ENCODE measurements at places on chromosomes 7 and 10.

GRCh38 chr7:24740871-24741270, 16.4 kb downstream of the GSDME start:
- DNase-seq = no peak

GRCh38 chr7:53209129-53209528, 173.7 kb downstream of the POM121L12 start:
- no peak for DNase-seq

GRCh38 chr7:114130866-114131265, 212.1 kb upstream of the PPP1R3A start:
- DNase-seq = no peak

DNA sequence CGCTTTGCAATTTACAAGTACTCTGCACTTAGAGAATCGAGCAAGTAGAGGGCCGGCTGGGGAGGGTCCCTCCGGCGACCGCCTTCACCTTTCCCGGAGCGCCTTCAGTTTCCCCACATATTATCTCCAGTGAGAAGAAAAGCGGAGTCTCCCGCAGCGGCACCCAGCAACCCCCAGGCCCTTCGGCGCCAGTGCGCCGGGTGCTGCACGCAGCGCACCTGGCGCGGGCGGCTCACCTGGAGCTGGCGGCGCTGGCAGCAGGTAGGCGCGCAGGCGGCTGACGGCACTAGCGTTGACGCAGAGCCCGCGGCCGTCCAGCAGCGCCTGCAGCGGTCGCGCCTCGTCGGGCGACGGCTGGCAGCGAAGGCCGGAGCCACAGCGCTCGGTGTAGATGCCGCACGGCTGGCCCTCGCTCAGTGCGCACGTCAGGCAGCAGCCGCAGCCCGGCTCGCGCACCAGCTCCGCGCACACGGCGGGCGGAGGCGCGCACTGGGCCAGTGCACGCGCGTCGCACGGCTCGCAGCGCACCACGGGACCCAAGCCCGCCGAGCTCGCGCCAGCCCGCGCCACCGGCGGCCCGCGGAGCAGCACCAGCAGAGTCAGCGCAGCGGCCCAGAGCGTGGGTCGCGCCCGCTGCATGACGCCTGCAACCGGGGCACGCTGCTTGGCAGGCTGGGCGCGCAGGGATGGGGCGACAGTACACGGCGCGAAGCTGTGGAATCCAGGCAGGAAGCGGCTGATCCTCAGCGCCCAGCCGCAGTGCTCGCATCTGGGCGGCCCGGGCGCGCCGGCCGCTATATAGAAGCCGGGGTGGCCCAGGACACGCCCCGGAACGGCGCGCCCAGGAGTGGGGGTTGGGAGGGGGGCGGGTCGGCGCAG, at the start of gene IGFBP3:
Gene IGFBP3 (minus strand): TSS at position 771 of the 879 bp plus-strand sequence. CDS start 132 bp downstream, at position 639.
- no peak for DNase-seq

DNA sequence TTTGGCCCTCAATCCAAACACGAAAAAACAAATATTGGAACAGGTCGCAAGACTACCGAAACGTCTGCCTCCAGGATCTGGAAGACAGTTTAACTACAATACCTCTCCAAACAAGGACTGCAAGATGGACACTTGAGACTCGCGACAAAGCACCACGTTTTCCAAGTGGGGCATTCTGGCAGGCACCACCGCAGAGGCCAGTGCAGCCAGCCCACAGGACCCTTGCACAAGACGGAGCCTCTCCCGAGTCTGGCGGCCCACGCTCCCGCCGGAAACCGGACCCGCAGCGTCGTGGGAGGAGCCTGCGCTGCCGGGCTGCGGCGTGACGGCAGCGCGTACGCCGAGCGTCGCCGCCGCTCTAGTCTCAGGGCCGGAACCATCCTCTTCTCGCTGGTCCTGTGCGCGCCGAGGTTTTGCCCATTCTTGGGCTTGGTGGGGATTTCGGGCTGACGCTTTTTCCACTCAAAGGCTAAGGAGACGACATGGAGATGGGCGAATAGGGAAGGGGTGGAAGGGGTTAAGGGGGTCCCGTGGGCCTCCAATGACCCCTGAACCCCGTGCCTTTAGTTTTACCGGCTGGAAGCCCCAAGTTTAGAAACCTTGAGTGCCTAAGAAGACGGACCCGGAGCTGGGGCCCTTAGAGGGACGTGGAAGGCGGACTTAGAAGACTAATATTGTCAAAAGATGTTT, at the start of gene ORC5:
Gene ORC5 (minus strand): TSS at position 283 of the 690 bp plus-strand sequence. CDS start 109 bp downstream, at position 174.
- no peak for DNase-seq

GRCh38 chr7:82331234-82331633, 112.3 kb downstream of the CACNA2D1 start:
- peak; percentile 52 for DNase-seq

- DNase-seq = no peak
Measured at GRCh38 chr10:111275091-111275490, 198.3 kb downstream of the ADRA2A start.

DNA sequence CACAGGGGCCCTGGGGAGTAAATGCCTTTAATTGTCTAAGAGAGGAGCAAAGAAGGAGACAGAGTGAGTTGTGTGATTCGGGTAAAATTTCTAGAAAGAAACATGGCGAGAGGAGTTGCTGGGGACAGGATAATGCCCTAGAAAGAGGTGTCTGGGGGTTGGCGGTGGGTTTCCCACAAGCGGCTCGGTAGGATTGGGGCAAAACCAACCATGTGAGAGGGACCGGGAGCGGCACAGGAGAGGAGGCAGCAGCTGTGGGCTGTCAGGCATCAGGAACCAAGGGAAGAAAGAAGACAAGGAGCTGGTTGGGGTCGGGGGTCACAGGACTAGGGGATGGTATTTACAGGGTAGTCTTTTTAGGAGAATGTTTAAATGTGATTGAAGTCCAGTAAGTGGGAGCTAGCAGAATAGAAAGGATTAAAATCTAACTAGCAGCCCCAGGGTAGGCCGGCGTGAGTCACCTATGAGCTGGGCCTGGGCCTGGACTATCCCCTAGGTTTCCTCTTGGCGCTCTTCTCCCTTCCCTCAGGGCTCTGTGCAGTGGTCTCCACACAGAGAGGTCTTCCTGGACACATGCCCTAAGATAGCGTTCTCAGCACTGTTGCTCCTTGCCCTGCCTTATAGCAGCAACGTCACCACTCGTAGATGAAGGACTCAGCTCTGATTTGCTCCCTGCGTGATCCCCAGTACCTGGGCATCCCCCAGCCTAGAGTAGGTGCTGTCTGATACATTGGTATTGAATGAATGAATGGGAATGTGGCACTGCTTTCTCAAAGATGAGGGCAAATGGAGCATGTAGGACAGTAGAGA, 32.6 kb downstream of the IKZF1 start:
- DNase-seq = no peak

- no peak for DNase-seq
Measured at GRCh38 chr7:158538156-158538946, 49.3 kb downstream of the PTPRN2 start.

DNA sequence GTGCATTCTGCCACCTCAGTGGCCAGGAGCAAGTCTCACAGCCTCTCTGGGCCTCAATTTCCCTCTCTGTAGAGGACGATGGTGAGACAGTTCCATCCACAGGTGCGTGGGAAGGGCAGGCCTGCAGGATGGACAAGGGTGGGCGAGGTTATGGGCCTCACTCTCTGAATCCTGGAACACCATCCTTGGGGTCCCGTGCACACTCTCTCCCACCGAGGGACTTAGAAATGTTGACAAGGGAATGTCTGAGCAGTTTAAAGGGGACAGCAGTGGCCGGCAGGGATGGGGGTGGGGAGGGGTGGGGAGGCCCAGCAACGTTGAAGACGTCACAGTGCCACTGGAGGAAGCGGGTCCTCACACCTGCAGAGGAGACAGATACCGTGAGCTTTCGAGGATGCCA, 111.5 kb downstream of the FOXL3 start:
- DNase-seq = no peak

DNA sequence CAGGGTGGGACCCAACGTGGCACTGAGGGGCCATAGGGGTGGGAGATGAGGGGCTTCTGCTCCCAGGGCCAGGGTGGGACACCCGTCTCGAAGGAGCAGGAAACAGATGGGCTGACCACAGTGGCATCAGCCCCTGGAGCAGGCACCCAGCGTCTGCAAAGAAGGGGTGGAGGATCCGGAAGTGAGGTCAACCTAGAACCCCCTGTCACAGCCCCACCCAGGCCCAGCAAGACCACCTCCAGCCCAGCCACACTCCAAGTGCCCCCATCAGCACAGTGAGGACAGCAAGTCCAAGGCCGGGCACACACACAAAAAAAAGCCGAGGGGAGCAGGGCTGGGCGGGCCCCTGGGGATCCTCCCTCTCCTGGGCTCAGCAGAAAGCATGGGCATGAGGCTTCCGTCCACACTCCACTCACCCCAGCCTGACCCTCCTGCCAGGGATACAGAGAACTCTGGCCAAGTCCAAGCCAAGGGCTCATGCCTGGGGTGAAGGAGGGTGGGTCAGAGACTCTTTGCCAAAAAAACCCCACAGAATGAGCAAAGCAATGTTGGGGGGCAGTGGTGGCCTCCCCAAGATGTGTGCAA, 111.0 kb downstream of the FOXL3 start:
- DNase-seq = no peak

DNA sequence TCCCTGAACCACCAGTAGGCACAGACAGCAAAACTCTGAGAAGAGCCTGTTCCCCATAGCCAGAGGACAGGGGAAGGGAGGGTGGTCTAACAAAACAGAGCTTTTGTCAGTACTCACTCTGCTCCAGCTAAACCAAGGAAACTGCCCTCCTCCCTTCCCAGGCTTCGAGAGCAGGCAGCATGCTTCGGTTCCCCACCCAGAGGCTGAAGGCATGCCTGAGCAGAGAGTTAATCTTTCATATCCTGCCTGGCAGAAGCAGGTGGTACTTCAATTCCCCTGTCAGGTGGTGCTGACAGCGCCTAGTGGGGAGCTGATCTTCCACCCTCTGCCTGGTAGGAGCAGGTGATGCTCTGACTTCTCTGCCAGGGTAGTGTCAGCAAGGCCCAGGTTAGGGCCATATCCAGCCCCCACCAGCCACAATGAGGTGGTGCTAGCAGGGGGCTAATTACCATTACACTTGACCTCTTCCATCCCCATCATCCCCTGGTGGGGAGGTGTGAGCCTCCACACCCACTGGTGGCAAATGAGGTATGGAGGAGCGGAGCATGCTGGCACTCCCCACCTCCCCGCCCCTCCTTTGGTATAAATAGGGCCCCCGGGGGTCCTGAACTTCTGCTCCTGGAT, 35.1 kb downstream of the SDK1 start:
- no peak for DNase-seq

DNA sequence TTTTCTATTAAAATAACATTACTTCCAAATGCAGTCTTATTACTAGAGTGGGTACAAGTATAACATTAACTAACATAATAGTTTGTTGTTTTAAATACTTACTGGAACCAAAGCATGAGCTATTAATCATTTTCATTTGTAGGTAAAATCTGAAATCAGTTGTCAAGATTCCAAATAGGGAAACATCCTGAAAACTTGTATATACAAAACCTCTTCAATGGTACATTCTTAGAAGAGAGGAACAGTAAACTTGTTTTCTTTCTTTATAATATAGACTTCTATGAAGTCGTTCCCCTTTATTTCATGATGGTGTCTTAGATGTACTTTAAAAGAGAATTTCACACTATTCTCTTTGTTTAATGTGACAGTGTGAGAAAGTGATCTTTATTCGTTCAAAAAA, 85.9 kb downstream of the VTI1A start:
- DNase-seq = no peak

DNA sequence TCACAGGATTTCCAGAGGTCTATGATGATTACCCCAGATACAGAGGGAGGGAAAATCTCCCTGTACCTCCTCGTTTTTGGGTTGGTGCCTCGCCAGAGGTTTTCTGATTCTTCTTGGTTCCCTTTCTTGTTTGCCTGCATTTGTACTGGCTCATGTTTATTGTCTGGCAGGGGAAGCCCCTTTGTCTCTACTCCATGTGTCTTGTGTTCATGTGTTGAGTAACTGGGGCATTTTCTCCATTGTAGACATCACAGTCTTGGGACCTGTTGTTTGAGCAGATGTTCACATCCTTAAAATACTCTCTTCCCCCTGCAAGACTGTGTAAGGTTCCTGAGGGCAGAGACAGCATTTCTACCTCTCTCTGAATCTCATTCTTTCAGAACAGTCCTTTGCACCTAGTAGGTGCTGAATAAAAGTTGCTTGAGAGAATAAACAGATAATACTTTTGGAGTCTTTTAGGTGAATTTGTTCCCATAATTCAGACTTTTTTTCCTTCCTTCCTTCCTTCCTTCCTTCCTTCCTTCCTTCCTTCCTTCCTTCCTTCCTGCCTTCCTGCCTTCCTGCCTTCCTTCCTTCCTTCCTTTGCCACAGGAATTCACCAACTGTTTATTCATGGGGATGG, 25.1 kb downstream of the CDK14 start:
- DNase-seq = peak; percentile 98

GRCh38 chr10:12633776-12634620, 284.7 kb downstream of the CAMK1D start:
- DNase-seq = no peak

DNA sequence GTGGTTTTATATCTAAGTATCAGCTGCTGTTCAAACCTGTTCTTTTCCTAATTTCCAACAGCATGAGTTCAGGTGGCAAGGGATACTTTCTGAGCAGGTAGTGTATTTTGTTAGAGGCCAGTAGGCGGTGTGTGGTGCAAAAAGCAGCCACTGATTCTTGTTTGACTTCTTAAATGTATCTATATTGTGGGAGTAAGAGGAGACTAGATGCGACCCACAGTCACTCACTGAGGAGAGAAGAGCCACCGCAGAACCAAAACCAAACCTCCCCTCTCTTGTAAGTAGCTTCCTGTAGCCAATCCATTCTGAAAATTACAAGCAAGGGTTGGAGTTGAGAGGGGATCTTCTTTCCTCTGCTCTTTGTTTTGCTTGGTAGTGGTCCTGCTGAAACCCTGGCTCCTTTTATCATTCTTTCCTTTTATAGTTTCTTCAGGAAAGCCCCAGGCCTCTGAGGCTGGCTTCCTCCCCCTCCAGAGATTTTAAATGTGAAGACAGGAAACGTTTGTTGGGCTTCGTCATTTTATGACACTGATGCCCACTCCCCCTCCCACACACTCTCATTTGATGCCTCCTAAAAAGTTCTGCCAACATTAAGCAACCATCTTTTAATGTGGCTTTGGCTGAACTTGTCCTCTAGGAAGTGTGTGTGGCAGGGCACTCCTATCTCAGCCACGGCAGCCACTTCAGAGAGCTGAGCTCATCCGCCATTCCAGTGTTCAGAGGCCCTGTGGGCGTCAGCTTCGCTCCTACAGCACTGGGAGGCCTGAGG, 566.0 kb downstream of the SUGCT start:
- DNase-seq = peak; percentile 45

GRCh38 chr10:71294856-71295255, 24.2 kb upstream of the SLC29A3 start:
- DNase-seq = no peak

DNA sequence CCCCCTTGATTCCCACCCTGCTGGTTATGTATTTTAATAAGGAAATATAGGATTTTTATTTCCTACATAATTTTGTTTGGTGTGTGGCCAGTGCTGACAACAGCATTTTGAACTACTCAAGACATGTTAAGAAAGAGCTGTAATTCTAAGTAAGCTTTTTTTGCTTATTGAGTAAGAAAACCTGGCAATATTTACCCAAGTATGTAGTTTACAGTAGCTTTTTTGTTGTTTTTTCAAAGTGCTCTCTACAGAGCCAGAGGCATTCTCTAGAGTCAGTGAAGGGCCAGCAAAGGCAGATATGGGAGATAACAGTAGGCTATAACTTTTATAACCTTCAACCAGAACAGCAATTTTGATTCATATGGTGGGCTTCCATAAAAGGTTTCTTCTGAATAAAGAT, 63.2 kb upstream of the TMEM168 start:
- peak; percentile 42 for DNase-seq
